ENCODE measurements at places on chromosomes 4 and X.

- no peak for DNase-seq
Measured at GRCh38 chrX:96183843-96184242, 500.8 kb upstream of the DIAPH2 start.

DNA sequence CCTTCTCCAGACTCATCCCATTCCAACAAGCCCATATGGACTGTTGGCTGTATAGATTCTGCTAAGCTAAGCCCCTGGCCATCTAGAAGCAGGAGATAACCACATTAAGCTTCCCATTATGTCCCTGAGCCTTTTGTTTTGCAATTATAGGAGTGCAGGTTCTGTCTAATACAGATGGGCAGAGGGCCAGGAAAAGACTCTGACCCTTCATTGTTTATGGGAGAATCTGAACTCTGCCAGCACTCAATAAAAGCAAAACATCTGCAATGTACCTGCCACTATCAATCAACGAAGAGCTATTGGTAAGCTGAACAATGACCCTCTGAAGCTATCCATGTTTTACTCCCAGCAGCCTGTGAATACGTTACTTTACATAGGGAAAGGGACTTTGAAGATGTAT is 207.3 kb upstream of the CLNK start:
- no peak for DNase-seq

- peak; percentile 24 for DNase-seq
Measured at GRCh38 chrX:19382555-19383145, 38.9 kb downstream of the PDHA1 start.

- no peak for DNase-seq
Measured at GRCh38 chr4:173074501-173074946, 94.1 kb upstream of the GALNT7 start.

- DNase-seq, result no peak
Measured at GRCh38 chrX:105650986-105651385, 171.4 kb upstream of the NRK start.

GRCh38 chr4:93319041-93319440 is 509.5 kb upstream of the ATOH1 start:
- DNase-seq, result no peak

- DNase-seq, result no peak
Measured at GRCh38 chr4:159220353-159220752, 117.5 kb downstream of the RAPGEF2 start.

GRCh38 chr4:74118600-74119338 is 19.8 kb upstream of the CXCL2 start:
- no peak for DNase-seq

- no peak for DNase-seq
Measured at GRCh38 chr4:74230902-74231499, 73.1 kb downstream of the MTHFD2L start.

- no peak for DNase-seq
Measured at GRCh38 chr4:123102897-123103471, 180.6 kb upstream of the NUDT6 start.

GRCh38 chr4:107155366-107155765 is 119.3 kb upstream of the DKK2 start:
- no peak for DNase-seq

GRCh38 chr4:43765514-43765913 is 683.1 kb downstream of the KCTD8 start:
- DNase-seq, result no peak

DNA sequence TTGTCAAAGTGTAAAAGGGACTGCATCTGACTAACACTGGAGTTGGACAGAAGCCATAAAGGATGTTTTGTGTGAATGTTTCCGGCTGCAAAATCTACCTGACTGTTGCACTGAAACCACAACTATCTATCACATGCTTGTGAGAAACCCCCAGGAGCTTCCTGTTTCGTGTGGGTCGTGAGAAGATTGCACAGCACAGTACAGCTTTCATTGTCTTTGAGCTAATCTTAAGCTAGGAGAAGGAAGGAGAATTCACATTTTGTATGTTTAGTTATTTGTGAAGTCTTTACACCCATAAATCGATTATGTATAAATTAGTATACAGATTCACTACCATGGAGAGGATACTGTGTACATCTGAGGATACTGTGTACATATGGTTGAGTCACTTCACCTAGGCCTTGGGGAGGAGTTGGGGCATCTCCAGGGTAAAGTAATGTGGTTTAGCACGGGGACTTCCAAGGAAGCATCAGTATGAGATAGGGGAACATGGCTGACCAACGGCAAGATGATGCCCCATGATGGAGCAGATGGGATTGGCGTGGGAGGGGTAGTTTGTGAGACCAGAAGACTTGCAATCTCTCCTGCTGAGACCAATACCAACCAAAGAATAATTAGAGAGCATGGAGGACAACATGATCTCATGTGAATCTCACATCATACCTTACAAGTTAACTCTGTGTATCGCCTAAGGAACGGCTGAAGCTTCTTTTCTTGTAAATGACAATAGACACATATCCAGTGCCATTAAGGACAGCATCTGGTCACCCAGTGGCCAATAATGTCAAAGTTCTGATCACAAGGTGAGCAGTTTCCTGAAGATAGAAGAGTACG is 43.1 kb upstream of the FAM9C start:
- DNase-seq, result peak; percentile 21

- DNase-seq, result no peak
Measured at GRCh38 chrX:2383735-2384134, 117.0 kb downstream of the DHRSX start.

- no peak for DNase-seq
Measured at GRCh38 chrX:5176766-5177165, 1051.9 kb downstream of the NLGN4X start.

All from activated naive CD4-positive, alpha-beta T cell (primary cell).